ENCODE measurements at places on chromosomes 6 and 20. TPM values are rescaled to one million over a fixed set of nuclear protein-coding genes. Genes with fewer than 3 reads are reported as not detected.

GRCh38 chr6:129307845-129308244 lies 402.1 kb downstream of the ARHGAP18 start:
- DNase-seq, result no peak

DNA sequence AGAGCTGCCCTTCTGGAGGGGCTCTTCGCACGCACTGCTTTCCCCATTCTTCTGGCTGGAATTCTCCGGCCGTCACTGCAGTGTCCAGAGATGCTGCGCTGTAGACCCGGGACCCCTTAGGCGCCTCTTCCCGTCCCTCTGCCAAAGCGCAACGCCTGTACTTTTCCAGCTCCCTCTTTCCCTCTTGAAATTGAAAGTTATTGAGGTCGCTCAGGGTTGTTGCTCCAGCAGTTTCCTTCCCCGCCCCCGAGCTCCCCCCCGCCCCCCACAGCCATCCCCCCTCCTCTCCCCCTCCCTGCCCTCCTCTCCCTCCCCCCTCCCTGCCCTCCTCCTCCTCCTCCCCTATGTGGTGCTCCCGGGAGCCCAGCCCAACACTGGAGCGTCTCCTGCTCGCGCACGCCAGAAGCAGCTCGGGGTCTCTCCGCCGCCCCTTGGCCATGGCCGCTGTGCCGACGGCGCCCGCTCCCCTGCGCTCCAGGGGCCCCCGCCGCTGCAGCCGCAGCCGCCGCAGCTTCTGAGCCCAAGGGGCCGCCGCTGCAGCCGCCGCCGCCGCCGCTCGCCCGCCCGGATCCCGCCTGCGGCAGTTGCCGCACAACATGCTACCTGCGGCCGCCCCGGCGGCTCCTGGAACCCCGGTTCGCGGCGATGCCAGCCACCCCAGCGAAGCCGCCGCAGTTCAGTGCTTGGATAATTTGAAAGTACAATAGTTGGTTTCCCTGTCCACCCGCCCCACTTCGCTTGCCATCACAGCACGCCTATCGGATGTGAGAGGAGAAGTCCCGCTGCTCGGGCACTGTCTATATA lies at the start of gene RSPO3:
Gene RSPO3, plus strand, starts transcription at position 374 of the 804 bp plus-strand sequence. CDS start 522 bp downstream, outside the sequence.
- peak; percentile 41 for DNase-seq

CAGE1 gene
- total RNA-seq, result 0.13 TPM

C6orf47 gene
- total RNA-seq, result 22.9 TPM

DNA sequence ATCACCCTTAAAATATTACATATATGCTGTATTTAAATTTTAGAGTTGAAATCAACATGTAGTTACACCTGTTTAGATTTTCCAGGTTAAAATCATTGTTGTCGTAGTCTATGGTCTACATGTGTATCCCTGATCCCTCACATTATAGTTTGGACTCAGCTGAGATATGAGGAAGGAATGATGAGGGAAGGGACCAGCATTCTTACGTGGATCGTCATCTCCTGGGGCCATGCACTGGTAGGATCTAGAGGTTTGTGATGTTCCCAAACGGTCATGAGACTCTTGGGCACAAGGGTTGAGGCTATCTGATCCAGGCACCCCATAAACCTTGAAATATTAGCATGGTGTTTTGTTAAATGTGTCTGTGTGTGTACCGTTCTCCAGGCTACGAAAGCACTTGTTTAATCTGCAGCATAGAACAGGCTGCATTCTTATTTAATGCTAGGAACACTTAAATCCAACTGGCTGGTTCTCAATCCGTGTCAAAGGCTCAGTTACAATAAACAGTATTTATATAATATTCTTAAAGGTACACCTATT lies 55.4 kb downstream of the IPCEF1 start:
- DNase-seq, result no peak

DNA sequence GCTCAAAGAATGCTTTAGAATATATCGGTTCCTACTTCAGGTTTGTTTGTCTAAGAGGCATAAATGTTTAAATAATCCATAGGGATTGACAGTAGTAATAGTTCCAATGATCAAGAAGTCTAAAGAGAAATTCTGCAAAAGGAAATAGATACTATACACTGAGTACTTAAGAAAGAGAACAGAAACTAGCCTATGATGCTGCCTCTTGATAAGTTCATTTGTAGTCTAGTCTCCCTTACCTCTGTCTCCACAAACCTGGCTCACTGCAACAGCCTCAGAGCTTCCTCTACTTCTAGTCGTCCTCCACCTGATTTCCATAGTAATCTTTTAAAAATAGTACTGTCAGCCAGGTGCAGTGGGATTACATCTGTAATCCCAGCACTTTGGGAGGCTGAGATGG lies 511.8 kb downstream of the LMBRD1 start:
- DNase-seq, result no peak

GRCh38 chr20:6699921-6700562 lies 67.4 kb upstream of the BMP2 start:
- no peak for DNase-seq

TTK gene
- total RNA-seq, result 4.8 TPM

- no peak for DNase-seq
These were observed 9.8 kb downstream of the DLK2 start for GRCh38 chr6:43445576-43445975.

GRCh38 chr6:44659726-44660125 lies 272.2 kb downstream of the CDC5L start:
- DNase-seq, result no peak

DNA sequence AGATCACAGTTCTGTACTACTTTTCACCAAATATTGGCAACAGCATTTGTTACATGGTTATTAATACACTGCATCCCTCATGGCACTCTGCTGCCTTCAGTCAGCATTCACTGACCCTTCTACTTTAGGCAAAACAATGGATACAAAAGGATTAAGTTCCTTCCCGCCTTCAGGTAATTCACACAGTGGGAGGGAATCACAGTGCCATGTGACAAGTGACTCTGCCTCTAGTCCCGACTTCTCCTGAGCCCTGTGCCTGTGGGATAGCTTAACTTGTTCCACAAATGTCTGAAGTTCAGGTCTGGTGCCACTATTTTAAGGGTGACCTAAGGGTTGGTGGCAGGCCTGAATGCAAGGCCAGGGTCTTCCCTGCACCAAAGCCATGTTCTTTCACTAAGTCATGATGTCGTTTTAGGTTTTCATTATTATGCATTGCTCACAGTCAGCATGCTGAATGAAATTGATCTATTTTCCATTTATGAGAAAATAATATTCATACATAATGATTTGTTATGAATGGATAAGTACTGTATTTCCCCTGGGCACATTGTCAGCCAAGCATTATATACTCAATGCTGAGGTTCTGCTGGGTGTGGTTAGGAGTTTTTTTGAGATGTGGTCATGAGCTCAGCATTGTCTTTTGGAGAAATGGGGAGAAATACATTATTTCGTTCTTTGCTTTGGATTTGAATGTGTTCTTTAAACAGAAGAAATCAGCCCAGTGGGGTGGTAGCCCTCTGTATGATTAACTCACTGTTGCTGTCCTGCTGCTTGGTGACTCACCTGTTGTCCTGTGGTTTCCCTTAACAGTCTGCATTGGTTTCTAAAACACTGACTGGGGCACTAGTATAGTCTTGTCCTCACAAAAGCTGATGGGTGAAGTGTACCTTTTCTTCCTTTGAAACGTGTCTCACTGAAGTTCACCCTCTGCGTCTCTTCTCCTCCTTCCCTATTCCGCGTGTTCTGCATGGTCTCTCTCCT lies 66.4 kb downstream of the AFDN start:
- peak; percentile 29 for DNase-seq

AIG1 gene
- total RNA-seq, result 18.2 TPM

PRR3 gene
- total RNA-seq, result 2.2 TPM

DNA sequence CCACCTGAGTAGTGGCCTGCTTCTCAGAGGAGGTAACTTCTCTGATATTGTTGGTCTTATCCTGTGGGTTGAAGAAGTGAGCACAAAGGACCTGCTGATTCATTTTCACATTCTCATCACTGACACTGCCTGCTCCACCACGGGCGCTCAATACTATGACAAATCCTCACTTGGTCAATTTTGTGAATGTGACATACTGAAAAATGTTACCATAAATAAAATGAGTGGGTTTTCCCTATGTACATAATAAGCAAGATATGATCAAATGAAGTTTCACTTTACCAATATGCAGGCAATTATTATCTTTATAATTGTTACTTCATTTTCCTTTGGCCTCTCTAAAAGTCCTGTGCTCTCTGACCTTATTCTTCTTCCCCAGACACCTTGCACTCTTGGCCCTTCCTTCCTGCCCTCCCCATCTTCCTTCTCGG lies 71.5 kb upstream of the RIPOR2 start:
- DNase-seq, result no peak

OPRL1 gene
- total RNA-seq, result 2.7 TPM

AK9 gene
- 3.5 TPM for total RNA-seq

DNA sequence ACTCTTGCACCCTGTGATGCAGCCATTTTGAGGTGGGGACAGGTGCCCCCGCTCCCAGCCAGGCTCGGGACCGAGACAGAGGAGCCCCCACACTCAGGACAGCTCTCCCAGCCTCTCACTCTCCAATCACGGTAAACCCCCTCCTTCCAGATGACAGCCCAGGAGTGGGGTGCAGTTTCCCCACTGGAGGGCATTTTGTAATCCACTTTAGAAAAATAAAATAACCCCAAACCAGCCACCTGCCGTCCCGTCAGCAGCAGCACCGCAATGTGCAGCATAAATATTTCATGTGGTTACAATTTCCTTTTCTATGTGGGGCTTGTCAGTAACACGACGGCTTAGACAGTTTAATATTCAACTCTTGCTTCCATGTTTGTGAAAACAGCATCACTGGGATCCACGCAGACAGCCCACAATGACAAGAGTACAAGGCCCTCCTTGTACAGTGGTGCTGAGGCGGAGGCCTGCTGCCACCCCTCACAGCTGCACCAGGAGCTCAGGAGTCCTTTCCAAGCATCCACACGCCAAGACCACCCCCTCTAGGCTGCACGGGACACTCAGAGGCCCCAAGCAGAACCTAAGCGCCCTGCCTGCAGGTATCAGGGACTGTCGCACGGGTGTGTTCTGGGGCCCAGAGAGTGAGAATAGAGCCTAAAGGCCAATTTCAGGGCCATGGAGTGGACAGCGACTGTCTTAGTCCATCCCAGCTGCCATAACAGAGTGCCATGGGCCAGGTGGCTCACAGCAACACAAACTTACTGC lies 116.7 kb downstream of the JPH2 start:
- no peak for DNase-seq

ULBP2 gene
- 1.4 TPM for total RNA-seq

RGS17 gene
- total RNA-seq, result 3.3 TPM

DNA sequence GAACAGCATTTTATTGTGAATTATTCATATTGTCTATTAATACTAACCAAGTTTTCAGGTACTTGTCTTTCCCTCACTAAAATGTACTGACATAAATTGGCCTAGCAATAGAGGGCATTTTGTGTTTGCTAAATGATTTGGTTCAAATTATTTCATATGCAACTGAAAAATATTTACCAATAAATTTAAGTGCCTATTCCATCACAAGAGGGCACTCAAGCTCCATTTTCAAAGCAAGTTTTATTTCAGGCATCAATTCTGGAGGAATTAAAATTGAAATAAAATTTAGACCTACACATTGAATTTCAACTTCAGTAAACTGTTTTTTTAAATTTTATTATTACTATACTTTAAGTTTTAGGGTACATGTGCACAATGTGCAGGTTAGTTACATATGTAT lies 114.3 kb upstream of the SYNCRIP start:
- peak; percentile 21 for DNase-seq

LY6G6D gene
- not detected for total RNA-seq

TMEM244 gene
- not detected for total RNA-seq

GRCh38 chr6:90439586-90439985 lies 142.9 kb upstream of the BACH2 start:
- DNase-seq, result no peak

DNA sequence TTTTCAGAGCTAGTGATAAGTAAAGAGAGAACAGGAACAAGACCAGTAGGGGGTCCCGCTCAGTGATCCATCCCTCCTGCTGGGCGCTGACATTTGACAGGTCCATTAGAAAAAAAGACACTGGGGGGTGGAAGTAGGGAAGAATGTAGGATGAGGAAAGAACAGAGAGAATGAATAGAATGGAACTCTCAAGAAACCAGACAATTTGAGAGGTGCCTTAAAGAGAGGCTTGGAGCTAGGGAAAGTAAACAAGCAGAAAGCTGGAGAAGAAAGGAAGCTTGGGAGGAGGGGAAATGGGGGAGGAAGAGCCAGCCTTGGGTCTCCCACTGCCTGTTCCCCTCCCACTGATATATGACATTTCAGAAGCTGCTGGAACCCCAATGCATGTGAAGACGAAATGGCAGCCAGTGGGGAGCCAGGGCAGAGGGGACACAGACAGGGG lies 8.4 kb downstream of the GABBR1 start:
- DNase-seq, result no peak

- DNase-seq, result no peak
These were observed 22.4 kb upstream of the ELOVL4 start for GRCh38 chr6:79969784-79970183.

HLA-DPA1 gene
- 6.3 TPM for total RNA-seq

HRH3 gene
- not detected for total RNA-seq

DNA sequence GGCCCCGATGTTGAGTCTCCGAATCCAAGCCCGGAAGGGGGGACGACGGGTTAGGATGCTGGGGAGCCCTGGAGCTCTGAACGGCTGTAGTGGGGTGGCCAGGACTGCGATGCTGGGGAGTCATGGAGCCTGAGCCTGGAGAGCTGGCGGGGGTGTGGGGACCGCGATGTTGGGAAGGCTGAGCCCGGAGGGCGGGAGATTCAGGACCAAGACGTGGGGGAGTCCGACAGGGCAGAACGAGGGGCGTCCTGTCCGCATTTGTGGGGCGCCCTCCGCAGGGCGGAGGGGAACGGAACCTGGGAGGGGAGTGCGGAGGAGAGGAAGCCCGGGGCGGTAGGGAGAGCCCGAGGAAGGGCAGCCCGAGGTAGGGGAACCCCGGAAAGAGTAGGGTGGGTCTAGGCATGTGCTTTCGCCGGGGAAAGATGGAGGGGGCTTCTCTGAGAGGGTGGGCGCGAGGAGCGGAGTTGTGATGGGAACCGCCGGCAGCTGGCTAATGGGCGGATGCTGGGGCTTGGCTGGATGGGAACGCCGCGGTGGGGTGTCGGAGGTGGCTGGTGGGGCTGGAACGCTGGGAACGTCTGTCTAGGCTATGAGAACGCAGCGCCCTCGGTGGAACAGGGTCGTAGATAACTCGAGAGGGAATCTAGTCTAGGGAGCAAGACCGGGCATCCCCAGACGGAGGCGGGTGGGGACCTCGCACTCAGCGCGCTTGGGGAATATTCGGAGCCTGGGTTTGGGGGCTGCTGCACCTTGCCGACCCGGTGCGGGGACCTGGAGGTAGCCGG lies 684 bp downstream of the PAQR8 start:
- peak; percentile 23 for DNase-seq

GRCh38 chr6:170296746-170297575 lies 6.1 kb upstream of the DLL1 start:
- no peak for DNase-seq

KIF13A gene
- 29.8 TPM for total RNA-seq

GRCh38 chr20:63522981-63523611 lies 2.5 kb downstream of the PPDPF start:
- no peak for DNase-seq

DNA sequence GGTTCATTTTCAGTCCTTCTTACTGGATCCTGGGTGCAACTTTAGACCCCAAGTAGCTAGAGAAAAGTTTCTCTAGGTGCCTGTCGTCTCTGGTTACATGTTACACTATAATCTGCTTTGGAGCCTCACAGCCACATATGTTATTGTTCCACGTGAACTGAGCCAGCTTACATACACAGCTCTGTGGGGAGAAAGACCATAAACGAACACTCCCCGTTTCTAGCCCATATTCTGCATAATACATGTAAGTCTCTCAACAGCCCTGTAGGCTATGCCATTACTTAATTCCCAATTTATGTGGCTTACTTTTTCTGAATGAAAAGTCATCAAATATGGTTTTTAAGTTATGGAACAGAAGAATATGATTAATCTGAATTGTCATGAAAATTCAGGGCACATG lies 233.8 kb downstream of the BCKDHB start:
- no peak for DNase-seq
